Mucosa of gallbladder (tissue), 1 donor: ENCODE measurements at places on chromosomes 16 and 17. TPM values are rescaled to one million over a fixed set of nuclear protein-coding genes. Genes with fewer than 3 reads are reported as not detected.

GRCh38 chr17:48612854-48613691 lies 2.0 kb downstream of the HOXB8 start:
- no peak for DNase-seq

GRCh38 chr17:17971431-17972125 lies 622 bp downstream of the TOM1L2 start:
- no peak for DNase-seq

DNA sequence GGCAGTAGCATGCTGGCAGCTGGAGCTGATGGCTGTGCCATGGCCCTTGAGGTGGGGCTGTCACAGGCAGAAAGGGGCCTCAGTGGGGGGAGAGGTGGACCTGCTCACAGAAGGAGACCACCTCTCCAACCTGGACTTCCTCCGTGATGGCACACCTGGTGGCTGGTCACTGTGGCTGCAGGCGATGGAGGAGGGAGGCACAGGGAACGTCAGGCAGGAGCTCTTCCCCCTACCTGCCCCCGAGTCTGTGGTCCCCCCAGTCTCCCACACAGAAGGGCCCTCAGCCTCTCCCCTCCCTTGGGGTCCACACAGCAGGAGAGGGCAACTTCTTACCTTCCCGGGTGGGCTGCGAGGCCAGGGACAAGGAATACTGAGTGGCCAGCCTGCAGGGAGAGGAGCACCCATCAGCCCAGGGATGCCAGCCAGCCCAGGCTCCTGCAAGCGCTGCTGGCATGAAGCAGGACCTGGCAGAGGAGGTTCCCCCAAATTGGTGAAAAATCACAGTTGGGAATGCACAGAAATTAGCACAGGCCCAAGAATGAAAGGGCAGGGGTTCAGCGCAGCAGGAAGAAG lies 96.5 kb downstream of the GOSR1 start:
- DNase-seq, result no peak

GRCh38 chr17:65190467-65191097 lies 53.4 kb downstream of the RGS9 start:
- DNase-seq, result no peak

GRCh38 chr17:34178092-34178491 lies 77.0 kb upstream of the CCL2 start:
- DNase-seq, result no peak

DNA sequence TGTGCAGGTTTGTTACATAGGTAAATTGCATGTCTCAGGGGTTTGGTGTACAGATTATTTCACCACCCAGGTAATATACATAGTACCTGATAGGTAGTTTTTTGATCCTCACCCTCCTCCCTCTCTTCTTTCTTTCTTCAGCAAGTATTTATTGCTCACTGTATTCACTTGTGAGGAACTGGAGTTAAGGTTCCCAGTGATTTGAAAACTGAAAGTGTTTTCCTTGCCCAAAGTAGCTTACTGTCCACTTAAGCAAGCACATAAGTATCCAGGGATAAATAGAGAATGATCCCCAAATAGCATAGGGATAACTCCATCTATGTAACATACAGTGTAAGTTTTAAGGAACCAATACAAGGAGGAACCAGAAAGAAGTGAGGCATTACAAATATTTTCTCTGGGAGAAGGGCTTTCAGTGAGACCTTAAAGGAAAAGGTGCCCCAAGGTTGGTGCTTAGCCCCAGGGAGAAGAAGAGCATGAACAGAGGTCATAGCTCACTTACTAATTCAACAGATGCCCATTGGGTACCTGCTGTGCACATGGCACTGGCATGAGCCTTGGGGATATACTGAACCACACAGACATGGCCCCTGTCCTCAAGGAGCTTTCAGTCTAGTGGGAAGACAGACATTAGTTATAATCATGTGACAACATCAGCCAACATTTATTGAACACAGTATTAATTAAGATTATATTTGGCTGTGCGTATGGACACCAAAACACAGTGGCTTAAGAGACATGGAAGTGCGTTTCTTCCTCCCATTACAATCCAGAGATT lies 17.0 kb downstream of the MYL4 start:
- DNase-seq, result no peak

- peak; percentile 50 for DNase-seq
Observed at GRCh38 chr16:55500530-55501011, 8.3 kb upstream of the LPCAT2 start.

GRCh38 chr17:55351226-55351625 lies 70.4 kb downstream of the MMD start:
- no peak for DNase-seq

DNA sequence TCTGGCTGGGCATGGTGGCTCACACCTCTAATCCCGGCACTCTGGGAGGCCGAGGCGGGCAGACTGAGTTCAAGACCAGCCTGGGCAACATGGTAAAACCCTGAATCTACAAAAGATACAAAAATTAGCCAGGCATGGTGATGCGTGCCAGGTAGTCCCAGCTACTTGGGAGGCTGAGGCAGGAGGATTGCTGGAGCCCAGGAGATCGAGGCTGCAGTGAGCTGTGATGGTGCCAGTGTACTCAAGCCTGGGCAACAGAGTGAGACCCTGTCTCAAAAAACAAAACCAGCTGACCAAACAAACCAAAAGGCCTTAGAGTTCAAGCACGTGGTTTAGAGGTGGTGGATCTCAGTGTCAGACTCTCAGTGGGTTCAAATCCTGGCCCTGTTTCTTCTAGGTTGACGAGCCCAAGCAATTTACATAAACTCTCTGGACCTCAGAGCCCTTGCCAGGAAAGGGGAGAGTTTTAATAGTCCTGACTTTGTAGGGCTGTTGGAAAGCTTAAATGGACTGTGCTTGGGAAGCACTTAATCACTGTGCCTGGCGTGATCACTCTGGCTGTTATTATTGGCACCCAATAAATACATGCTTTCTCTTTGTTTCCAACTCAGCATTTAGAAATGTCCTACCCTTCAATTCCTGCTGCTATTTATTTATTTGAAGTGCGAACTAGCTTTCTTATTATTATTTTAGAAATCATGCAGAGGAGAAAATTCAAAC lies 44.7 kb downstream of the ABCC1 start:
- no peak for DNase-seq

DNA sequence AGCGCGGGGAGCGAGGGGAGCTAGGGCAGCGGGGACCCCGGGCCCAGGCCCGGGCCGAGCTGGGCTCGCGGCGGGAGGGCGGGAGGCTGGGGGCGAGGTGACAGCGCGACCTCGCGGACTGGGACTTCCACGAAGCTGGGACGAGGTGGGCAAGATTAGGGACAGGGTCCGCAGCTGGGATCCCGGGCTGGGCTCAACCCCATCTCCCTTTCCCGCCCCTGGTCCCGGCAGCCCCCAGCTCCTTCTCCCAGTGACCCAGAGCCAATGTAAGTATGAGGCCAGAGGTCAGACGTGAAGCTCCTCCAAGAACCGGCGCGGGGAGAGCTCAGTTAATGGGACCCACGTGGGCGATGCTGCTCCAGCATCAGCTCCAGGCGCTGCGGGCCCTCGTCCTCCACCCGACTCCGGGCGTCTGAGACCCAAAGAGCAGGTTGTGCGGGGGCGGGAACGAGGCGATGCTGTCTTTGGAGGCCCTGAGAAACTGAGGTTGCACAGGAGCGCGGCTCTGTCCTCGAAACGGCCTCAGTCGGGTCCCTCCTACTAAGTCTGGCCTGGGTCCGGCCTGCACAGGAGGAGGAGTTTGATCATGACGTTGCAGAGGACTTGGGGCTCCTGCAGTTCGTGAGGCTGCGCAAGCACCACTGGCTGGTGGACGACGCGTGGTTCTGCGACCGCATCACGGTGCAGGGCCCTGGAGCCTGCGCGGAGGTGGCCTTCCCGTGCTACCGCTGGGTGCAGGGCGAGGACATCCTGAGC lies 585 bp downstream of the ALOX12 start:
- DNase-seq, result no peak

DNA sequence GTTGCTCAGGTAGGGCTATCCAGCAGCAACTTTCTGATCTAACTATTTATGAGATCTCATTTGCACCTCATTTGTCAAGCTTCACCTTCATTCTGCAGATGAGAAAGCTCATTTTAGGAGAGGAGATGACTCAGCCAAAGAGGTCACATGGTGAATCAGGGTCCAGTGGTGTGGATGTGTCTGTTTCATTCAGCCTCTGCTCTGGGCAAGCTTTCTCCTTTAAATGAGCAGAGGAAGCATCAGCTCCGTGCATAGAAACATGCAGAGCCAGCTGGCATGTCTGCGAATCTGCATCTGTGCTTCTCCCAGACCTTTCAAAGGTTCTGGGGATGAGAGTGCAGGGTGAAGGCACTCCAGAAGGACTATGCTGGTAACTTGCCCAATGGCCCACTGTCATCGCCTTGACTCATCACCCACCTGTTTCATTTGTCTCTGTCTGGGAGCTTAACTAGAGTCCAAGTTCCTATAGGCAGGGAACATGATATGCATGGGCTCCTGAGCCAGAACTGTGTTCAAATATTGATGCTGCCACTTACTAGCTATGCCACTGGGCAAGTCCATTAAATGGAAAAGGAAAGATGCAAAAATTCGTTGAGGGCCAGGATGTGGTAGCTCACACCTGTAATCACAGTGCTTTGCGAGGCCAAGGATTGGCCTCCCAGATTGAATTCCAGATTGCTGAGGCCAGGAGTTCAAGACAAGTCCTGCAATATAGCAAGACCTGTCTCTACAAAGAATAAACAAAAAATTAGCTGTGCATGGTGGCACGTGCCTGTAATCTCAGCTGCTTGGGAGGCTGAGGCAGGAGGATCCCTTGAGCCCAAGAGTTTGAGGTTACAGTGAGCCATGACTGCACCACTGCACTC lies 67.1 kb upstream of the NLK start:
- no peak for DNase-seq

DNA sequence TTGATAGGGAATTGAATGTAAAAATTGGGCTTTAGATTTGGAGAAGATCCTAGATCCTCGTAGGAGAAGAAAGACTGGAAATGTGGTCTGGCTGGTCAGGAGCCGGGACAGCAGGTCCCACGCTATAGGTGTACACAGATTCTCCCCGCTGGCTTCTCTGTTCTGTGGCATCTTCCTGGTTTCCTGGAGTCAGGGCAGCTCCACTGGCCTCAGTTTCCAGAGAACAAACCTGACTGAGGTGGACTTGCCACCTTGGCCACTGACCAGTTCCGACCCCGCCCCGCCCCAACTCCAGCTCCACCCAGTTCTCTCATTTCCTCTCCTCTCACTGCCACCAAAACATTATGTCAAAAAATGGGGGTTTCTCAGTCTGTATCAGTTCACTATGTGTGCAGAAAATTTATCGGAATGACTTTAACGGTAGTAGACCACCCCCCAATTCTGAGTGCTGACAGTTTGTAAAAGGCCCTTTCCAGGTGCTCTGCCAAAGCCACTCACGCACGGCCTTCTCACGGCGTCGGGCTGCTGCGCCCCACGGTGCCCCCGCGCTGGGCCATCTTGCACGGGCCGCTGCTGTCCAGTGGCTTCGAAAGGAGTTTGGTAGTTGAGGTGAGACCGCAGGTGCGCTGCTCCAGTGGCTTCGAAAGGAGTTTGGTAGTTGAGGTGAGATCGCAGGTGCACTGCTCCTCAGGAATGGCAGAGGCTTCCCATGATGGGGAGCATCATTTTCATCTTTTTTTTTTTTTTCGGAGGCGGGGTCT lies 161.4 kb upstream of the CHMP6 start:
- no peak for DNase-seq

- DNase-seq, result no peak
Observed at GRCh38 chr17:47332287-47332686, 8.5 kb downstream of the EFCAB13 start.

DNA sequence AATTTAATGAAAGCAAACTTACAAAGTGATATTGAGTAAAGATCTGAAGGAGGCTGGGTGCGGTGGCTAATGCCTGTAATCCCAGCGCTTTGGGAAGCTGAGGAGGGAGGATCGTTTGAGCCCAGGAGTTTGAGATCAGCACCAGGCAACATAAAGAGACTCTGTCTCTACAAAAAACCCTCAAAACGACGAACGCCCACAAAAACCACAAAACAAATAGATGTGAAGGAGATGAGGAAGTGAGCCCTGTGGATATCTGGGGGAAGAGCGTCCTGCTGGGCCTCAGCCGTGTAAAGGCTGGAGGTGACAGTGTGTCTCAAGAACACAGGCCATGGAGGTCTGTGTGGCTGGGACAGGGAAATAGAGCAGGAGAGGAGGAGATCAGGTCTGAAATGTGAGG lies 68.8 kb downstream of the ITFG1 start:
- DNase-seq, result no peak

DNA sequence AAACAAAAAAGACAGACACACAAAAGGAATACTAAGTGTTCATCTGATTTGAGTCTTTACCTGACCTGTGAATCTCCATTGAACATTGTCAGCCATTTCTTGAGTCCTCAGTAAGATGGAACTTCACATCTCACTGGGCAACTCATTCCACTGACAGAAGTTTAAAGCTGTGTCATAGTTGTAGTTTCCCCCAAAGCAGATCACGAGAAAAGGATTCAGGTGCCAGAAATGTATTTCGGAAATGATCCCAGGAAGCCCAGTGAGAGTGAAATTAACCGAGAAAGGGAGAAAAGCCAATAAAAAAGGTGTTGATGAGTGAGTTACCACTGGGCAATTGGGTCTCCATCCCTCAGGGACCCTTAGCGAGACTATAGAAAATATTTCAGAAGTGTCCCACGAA lies 6.5 kb downstream of the CHD9 start:
- no peak for DNase-seq

Gene HSPB9
- total RNA-seq, result 0.29 TPM

Gene KRT34
- not detected for total RNA-seq

Gene NPIPA3
- total RNA-seq, result 2.3 TPM

Gene TPPP3
- total RNA-seq, result 12.3 TPM

Gene ZNF768
- total RNA-seq, result 61.1 TPM

Gene KRTAP2-1
- not detected for total RNA-seq

Gene SCGB1C2
- total RNA-seq, result not detected

Gene SGSH
- 64.8 TPM for total RNA-seq

Gene ZFPM1
- total RNA-seq, result 72.0 TPM

Gene SPDYE4
- not detected for total RNA-seq

Gene PSME3IP1
- 76.1 TPM for total RNA-seq

Gene NR1D1
- total RNA-seq, result 34.7 TPM

Gene RASL10B
- total RNA-seq, result 7.9 TPM

Gene PPM1E
- 0.17 TPM for total RNA-seq

Gene COPZ2
- 39.3 TPM for total RNA-seq
